Activated CD4-positive, alpha-beta T cell treated with anti-CD3 and anti-CD28 coated beads, Interleukin-2, amount 50 U/mL, for 4 hours (primary cell): ENCODE measurements at places on chromosomes 13 and 19.

DNA sequence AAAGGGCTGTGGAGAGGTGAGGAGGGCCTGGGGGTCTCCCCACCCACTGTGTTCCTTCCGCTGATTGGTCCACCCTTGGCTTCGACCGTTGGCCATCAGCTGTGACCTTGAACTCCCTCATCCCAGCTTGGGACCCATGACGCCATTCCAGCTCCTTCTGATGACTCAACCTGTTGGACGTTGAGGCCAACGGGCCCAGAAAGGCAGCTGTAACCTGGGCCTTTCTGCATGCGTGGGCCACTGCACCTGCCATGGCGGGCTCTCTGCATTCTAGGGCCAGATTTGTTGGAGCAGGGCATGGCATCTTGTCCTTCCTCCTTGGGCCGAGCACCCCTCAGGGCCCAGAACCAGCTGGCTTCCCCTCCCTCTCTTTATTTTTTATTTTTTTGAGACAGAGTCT, 30.2 kb downstream of the PEX11G start:
- DNase-seq, result no peak

- DNase-seq, result no peak
Measured at GRCh38 chr19:30312582-30313352, 59.4 kb upstream of the ZNF536 start.

DNA sequence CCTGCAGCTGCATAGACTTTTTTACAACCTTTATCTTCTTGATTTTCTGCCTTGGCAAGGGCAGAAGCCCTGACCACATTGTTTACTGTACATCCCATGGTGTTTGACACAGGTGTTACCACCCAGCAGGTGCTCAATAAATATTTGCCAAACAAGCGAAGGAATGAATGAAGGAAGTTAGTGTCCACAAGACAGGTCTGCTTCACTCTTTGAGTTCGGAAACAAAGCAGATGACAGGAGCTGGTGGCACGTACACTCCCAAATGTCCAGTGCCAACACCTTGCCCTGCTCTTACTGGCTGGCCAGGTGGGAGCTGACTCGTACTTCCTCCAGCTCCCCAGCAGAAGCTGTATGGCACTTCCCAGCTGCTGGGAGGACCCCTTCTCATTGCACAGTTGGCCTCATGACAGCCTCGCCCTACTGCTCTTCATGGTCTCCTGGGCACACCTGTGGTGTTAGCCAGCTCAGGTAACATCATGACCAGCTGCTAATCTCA, 22.0 kb upstream of the MUC16 start:
- DNase-seq, result no peak

DNA sequence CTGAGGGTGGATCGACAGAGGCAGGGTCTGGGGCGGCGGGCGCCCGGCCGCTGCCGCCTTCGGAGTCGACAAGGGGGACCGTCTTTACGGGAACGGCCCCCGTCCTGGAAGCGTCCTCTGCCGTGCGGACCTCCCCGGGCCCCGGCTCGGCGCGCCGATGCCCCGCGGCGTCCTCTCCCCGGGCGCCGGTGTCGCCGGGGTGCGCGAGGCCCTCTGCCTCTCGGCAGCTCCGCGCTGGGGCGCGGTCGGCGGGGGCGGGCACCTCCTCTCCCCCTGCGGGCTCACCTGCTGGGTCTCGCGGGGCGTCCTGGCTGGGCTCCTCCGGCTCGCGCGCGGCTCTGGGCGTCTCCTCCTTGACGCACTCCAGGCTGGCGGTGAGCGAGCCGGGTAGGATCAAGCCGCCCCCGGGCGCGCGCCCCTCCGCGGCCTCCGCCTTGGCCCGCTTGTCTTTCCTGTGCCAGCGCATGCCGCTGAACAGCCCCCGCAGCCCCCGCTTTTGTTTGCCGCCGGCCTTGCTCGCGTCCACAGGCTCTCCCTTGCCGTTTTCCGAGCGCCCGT, 1.5 kb downstream of the AMER2 start:
- no peak for DNase-seq

DNA sequence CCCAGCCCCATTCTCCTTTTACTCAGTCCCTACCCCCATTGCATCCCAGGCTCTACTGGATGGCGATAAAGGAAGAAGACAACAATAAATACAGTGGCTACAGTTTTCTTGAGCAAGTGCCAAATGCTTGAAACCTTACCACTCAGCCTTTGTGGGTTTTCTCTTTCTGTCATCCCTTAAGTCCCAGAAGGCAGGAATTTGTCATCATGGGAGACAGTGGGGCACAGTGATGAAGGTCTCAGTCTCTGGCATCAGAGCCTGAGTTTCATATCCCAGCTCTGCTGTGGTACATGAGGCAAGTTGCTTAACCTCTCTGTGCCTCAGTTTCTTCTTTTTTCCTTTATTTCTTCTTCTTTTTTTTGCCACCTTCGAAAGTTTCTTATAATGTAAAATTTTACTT, 5.1 kb upstream of the COMP start:
- no peak for DNase-seq

DNA sequence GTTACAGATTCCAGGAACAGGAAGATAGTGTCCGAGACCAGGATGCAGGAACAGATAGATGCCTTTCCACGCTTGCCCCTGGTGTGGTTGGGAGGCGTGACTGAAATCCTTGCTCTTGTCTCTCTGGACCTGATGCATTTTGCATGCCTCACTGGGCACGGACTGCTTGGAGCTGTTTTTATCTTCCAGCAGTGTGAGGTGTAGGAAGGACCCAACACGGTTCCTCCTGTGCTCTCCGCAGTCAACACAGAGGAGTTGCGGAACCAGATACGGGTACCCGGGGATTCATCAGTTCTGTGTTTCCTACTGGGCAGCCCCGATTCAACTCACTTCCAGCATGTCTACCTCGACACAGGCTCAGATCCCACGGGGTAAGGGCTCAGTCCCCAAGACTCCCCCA, 6.5 kb downstream of the DOT1L start:
- no peak for DNase-seq

- DNase-seq, result no peak
Measured at GRCh38 chr19:43751466-43752220, 3.1 kb downstream of the SMG9 start.

- no peak for DNase-seq
Measured at GRCh38 chr19:42316223-42317211, 3.4 kb downstream of the TMEM145 start.
